ENCODE measurements at places on chromosomes 3 and 15. TPM values are rescaled to one million over a fixed set of nuclear protein-coding genes. Genes with fewer than 3 reads are reported as not detected.

The FILIP1L gene
- total RNA-seq = 70.8 TPM

The SLC28A2 gene
- total RNA-seq = not detected

The TTLL13 gene
- not detected for total RNA-seq

The ARNT2 gene
- total RNA-seq = 1.3 TPM

The FHIT gene
- total RNA-seq = 8.1 TPM

- peak; percentile 33 for DNase-seq
Measured at GRCh38 chr3:87997298-87997697, 61.5 kb downstream of the CGGBP1 start.

- no peak for DNase-seq
Measured at GRCh38 chr3:29559741-29560465, 279.0 kb downstream of the RBMS3 start.

GRCh38 chr3:194675081-194675640 is 3.2 kb upstream of the LSG1 start:
- DNase-seq = no peak

DNA sequence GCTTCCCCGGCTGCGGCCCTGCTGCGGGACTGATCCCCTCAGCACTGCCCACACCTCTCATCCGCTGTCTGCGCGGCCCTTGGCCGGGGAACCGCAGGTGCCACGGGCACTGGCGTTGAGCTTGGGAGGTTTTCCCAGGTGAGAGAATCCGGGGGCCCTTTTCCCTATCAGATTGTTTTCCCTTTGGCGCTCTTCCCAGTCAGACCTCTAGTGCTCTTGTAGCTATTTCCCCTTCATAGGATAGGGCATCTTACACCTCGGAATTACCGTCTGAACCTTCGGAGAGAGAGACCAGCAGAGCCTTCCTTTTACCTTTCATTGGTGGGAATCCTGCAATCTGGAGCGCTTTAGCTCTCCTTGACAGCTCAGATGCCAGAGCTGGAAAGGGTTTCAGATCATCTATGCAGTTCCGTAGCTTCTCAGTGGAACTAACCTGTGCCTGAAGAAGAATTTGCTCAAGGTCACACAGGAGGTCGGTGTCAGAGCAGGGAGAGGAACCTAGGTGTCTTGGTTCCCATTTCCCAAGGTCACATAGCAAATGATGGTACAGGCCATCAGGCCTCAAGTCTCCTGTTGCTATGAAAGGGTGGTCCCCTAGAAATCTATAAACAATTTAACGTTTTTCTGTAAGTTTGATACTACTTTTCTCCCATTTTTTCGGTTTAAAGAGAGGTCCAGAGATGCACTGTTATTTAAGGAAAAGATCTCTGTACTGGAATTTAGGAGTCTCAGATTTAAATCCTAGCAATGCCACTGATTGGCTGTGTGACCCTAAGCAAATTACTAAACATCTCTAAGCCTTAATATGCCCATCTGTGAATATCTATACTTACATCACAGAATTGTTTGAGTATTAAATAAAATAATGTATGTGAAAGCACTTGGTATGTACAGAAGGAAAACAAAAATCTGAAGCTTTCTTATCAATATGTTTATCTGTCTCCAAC is 916 bp downstream of the IDH3A start:
- no peak for DNase-seq

DNA sequence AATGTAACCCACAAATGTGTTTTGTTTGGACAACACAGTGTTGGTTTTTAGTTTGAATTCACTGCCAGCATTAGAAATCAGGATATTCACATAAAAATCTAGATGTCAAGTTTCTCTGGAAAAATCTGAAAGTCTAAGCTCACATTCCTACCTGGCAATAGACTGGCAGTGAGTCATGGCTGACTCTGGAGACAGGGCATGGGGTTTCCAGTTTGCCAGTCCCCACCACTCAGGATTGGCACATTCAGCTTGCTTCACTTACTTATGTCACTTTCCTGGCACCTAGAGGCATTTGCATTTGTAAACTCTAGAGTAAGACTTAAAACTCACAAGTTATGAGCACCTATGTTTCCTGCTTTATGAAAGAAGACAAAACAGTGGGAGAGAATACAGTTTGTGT is 19.1 kb upstream of the SEC61A1 start:
- no peak for DNase-seq

DNA sequence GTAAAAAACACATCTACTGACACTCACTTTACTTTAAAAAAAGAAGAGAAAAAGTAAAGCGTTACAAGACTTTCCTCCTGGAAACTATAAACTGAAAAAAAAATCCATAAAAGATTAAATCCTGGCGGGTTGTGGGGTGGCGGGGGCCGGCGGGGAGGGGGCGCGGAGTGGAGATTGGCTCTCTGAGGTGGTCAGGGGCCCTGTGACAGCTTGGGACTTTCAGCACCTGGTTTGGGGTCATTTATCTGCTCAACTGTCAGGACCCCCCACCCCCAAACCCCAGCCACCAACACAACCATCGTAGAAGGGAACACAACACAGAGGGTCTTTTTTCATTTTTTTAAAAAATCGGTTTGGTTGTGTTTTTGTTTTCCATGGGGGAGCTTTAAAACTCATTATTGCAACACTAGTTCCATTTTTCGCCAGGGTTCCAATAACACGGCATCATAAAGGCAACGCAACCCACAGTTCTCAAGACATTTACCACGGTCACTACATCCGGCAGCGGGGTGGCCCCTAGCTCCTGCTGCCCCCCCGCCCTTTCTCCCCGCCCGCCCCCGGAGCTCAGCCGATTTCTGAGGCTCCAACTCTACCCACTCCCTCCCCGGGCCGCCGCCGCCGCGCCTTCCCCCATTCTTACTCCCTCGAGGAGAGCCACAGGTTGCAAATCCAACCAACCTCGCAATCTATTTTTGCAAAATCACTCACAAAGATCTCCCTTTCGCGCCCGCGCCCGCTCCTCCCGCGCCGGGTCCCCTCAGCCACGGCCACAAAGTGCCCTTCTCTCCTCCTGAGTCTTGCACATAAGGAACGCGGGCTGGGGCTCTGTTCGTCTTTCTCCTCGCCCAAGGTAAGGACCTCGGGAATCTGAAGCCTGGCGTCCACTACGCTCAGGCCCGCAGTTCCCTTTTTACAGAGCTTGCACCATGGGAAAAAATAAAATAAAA is 1.8 kb downstream of the BCL6 start:
- DNase-seq = no peak
